ENCODE measurements at places on chromosomes 1 and 21.
A peak's percentile ranks its signal among the peaks of the same experiment; 100 is the strongest.

GRCh38 chr1:21322681-21323016, 32.4 kb upstream of the ECE1 start:
- no peak for DNase-seq

DNA sequence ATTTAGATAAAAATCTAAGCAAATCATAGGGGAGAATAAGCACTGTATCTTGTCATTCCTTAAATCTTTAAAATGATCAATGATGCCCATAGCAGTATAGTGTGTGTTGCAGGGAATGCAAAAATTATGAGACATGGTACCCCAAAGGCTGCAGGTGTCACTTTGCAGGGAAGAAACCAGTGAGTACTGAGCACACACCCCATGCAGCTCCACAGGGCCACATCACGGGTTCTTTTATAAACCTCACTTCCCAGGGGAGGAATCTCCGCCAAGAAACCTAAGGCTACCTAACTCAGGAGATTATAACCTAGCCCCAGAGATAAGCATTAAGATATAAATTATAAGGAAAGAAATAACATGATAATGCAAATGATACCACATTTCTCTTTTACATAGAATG, 115.6 kb downstream of the APP start:
- DNase-seq, result no peak

DNA sequence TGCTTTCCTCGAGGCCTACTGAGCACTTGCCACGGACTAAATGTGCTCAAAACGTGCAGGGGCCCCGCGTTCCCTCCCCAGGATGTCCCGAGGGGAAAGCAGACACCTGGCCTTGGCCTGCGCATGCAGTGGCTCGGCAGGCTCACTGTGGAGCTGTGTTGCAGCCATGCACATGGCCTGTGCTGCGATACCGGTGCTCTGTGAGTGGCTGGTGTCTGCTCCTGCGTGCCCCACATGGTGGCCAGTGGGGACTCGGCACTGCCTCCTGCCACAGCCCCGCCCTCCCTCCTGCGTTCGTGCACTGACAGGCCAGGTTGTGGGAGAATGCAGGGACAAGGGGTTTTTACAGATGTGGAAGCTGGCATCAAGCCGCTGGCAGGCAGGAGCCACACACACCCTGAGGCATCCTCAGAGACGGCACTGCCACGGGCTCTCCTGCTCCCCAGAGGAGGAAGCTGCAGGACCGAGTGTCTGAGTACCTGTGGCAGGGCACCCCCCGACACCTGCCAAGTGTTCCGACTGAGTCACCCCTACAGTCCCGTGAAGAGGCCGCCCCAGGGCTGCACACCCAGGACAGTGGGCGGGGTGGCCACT, 16.9 kb upstream of the PTTG1IP start:
- DNase-seq, result no peak

DNA sequence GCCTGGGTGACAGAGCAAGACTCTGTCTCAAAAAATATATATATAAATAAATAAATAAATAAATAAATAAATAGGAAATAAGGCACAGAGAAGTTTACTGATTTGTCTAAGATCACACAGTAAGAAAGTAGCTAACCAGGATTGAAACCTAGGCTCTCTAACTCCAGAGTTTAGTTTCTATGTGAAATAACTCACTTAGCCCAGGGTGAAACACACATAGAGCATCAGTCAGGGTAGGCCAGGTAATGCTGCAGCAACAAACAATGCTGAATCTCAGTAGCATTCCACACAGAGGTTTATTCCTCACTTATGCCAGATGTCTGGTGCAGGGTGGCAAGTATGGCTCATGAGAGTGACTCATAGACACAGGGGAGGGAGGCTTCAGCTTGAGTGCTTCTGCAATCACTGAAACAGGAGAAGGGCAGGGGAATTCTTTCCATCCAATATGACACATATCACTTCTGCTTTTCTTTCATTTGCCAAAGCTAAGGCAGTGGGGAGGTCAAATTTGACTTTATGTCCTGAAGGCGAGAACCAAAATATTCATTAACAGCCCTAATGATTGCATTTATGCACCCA, 37.1 kb upstream of the KANK4 start:
- DNase-seq, result no peak

DNA sequence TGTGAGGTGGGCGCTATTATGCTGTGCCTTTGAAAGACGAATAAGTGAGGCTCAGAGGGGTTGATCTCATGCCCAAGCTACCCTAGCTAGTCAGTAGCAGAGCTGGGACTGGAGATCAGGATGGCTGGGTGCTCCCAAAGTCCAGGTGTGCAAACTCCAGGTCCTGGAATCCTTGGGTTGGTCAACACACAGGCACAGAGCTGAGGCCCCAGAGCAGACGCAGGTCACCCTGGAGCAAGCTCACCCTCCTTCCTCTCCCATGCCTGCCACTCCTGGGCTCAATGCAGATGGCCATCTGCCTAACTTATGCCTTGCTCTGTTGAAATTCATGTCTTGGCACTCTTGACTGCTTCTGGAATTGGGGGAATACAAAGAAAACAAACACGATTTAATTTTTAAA, 587.2 kb downstream of the PTPRU start:
- no peak for DNase-seq

DNA sequence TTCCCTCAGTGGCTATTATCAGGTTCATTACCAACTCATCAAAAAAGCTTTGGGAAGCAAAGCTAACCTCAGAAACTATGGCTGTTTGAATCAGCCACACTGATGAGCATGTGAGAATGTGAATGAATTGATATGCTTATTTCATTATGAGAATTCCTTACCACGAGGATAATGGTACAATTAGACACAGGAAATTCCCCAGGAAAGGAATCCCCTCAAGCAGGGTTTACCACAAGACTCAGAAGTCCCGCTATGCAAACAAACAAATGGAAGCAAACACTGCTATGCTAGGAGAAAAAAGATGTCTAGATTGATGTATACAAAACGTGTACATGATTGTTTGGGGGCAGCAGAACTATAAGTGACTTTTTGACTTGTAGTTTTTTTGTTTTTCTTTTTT, 205.0 kb downstream of the HMCN1 start:
- DNase-seq, result no peak

DNA sequence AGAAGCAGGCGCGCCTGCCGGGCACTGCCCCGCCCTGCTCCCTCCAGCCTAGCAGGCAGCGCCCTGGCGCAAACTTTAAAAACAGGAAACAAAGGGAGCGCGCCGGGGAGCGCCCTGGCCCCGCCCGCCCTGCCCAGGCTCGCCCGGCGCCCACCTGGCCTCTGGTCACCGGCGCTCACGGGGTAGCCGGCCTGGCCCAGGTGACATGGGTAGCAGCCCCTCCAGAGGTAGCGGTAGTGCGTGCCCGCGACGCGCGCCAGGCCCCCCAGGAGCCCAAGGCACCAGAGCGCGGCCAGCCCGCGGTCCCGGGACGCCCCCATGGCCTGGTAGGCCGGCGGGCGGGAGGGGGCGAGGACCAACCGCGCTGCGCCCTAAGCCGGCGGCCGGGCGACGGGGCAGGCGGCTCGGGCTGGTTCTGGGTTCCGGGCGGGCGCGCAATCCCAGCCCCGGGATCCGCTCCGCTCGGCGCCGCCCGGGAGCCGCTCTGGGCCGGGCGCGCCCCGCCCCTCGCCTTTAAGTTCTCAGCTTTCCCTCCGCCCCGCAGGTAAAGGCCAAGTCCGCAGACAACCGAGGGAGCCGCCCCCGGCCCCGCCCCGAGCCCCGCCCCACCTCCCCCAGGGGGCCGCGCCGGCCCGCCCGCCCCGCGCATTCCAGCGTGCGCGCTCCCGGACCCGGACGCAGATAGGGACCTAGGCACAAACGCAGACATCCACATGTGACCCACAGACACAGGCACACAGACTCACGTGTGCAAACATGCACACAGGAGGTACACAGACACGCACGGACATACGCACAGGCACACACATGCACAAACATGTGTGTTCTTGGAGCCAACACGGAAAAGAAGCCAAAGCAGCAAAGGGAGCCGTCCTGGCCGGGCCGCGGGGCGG, 76.7 kb downstream of the ARHGEF16 start:
- no peak for DNase-seq

DNA sequence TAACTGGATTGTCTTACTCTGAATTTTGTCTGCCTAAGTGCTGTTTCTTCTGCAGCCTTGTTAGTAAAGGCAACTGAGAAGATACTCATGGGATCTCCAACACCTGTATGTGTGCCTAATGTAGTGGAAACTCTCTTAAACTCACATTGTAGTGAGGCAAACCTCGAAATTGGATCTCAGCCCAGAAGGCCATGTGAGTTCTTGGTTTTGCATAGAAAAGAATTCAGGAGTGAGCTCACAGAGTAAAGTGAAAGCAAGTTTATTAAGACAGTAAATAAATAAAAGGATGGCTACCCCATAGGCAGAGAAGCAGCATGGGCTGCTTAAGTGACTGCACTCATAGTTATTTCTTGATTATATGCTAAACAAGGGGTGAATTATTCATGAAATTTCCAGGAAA, 1344.7 kb downstream of the NCAM2 start:
- DNase-seq, result no peak

DNA sequence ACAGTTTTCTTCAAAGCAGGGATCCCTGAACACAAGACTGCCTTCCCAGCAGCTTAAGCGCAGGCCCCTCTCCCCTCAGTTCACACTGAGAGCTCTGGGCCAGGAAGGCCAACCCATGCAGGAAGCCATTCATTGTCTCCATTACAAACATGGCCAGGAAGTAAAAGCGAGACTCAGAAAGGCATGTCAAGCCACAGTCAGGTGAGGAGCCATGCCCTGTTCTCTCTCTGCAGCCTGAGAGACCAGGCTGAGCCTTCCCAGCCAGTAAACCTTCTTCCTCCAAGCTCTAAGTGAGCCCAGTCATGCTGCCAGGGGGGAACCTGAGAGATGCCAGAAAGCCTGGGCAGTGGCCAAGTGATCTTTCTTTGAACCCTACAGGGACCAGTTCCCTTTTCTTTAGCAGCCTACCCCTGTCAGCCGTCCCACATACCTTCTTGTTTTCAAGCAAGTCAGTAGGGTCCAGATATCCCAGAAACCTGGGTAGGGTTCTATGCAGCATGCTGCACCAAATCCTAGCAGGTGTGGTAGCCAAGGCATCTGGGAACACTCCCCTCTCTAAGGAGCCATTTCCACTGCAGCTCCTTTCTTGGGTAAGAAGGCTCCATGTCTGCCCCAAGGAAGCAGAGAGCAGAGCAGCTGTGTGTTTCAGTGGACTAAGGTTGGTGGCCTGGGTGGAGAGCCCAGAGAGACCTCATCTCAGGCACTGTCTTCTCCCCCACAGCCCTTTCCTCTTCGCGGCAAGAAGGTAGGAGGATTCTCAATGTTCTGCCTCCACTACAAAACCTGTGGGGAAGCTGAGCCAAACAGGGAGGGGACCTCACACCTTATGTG, 977 bp downstream of the TRAF3IP3 start:
- no peak for DNase-seq

GRCh38 chr21:45056917-45057560, 17.3 kb upstream of the ADARB1 start:
- DNase-seq, result no peak

DNA sequence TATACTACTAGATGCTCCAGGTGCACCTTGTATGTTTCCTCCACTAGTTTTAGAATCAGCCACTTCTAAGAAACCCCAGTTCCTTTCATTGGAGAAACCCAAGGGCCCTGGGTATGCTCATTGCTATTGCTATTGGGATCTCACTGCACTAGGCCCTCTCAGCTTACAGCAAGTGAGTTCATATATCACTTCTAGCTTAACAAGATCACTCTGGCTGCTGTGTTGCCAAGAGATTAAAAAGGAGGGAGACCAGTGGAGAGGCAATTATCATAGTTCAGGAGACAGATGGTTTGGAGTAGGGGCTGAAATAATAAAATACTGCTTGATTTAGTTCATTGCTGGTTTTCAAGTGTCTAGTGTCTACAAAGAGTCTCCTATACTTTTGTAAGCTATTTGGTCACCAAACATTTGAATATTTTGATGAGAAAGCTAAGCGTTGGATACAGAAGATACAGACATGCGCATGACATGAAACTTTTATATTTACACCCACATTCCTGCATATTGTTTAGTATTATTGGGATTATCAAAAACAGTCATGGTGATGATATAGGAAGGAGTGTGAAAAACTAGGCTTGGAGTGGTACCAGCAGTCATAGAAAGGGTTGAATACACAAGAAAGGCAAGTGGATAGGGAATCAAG, 671.9 kb downstream of the ADGRL2 start:
- no peak for DNase-seq

DNA sequence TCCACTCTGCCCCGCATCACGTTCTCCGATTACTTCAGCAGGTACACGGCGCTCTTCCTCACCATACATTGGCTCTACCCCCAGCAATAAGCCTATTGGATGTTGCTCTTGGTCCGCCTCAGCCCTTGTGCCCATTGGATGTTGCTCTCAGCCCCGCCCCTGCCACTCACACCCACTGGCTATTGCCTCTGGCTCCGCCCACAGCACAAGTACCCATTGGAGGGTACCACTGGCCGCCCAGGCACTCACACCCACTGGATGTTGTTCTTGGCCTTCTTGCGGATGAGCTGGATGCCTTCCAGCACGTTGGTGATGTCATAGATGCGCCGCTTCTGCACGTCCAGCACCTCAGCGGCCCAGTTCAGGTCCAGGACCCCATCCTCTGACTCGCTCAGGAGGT, 9.4 kb downstream of the E2F2 start:
- DNase-seq, result peak; percentile 59
